Stimulated activated CD4-positive, alpha-beta T cell treated with anti-CD3 and anti-CD28 coated beads, Interleukin-12 subunit alpha, Interleukin-12 subunit beta, amount 100 ng/mL, for 4 hours (primary cell): ENCODE measurements at places on chromosomes 2 and 18.
A peak's percentile ranks its signal among the peaks of the same experiment; 100 is the strongest.

DNA sequence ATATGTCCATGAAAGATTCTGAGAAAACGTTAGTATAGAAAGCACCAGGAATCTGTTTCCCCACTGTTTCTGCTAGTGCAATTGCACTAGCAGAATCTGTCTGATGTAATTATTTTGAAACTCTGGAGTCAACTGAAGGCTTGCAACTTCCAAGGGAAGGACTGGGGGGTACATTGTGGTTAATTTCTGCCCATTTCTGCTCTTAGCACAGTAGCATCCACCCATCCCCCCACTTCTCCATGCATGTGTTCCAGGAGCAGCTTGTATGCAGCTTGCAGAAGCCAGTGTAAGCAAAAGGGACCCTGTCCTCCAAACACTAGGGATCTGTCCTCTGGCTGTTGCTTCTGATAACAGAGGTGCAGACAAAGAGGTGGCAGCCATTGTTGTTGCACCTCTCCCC lies 74.4 kb downstream of the CRACDL start:
- DNase-seq: no peak

DNA sequence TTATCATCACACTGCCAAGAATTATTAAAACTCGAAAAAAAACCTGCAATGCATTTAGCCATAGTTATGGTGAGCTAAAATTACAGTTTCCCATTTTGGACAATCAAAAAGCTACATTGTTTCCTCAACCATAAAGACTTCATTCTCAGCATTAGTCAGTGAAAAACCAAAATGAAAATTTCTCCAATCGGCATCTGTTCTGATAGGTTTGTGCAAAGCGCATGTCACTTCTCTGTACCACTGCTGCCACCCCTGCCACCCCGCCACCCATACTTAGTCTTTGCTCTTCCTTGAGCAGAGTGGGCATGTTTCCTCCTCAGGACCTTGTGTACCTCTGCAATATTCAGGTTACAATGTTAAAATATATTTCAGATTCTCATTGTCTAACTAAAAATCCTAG lies 7.1 kb upstream of the ZBTB14 start:
- DNase-seq: no peak

GRCh38 chr2:61662990-61663389 lies 124.8 kb upstream of the XPO1 start:
- DNase-seq: no peak

DNA sequence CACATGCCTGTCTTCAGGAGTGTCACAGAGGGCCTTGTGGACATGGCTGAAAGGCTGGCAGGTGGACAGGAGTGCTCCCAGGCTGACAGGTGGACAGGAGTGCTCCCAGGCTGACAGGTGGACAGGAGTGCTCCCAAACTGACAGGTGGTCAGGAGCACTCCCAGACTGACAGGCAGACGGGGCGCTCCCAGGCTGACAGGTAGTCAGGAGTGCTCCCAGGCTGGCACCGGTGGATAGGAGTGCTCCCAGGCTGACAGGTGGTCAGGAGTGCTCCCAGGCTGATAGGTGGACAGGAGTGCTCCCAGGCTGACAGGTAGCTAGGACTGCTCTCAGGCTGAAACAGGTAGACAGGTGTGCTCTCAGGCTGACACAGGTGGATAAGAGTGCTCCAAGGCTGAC lies 16.6 kb downstream of the ANO7 start:
- DNase-seq: no peak

- DNase-seq: no peak
These were observed 106.0 kb downstream of the UBR3 start for GRCh38 chr2:169933124-169933711.

GRCh38 chr2:35184471-35184870 lies 1171.1 kb upstream of the CRIM1 start:
- no peak for DNase-seq

DNA sequence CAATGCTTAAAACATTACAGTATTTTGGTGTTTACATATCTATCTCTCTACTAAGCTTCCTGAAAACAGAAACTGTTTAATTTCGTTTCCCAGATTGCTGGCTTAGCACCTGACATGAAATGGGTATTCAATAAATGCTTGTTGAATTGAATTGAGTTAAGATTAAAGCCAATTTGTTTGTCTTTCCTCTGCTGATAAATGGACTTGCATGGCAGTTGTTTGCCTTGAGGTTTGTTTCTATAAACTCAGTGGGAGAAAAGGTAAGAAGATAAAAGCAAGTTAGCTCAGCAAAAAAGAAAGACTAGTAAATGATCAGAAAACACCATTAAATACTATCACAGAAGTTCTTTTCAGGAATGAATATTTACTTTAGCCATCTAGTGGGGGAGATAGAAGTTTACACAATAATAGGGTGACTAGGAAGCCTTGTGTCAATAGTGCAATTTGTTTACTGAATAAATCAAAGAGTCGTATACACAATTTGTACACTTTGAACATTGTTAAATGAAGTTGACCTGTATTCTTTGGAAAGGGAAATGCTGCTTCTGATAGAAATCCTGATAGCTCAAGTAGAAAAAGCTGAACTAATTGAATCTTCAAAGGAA lies 754.5 kb upstream of the FAM98A start:
- no peak for DNase-seq

DNA sequence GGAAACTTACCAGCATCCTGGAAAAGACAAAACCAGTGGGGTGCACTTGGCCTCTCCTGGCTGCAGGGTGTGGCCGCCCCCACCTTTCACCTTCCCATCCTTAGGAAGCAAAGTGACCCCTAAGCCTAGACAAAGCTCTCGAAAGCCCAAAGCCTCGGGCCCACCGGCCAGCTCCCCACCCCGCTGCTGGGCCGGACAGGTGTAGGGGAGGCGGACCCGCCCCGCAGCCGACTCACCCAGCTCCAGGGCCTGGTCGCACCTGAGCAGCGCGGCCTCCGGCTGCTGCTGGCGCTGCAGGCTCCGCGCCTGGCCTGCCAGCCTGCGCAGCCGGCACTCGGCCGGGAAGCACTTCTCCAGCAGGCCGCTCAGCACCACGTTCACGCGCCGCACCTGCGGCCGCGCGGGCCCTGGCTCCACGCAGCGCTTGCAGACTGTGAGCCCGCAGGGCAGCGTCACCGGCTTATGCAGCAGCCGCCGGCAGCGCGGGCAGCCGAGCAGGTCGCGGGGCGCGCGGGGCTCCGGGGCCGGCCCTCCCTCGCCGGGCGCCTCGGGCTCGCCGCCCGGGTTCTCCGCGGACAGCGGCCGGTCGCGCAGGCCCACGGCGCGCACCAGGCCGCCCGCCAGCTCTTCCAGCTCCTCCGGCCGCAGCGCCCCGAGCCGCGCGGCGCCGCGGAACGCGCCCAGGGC lies 979 bp downstream of the LONRF2 start:
- DNase-seq: peak; percentile 4

DNA sequence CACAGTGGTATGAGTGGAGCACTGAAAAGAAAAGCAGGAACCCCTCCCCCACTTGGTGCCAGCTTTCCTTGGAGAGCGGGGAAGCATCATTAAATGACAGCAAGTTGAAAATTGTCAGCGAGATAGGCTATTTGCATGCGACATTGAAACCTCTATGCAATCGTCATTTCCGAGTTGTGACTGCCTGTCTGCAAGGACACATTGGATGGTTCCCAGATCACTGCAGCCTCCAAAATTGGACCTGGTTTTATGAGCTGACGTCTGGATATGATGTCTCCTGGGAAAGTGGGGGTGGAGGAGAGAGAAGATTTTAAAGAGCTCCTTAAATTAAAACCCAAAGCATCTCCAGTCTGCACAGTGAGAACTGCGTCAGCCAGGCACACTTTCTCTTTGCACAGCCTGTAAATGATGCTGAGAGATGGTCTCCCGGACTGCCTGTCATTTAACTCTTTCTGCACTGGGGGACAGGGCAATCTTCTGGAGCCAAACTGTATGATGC lies 57.8 kb upstream of the KIF5C start:
- no peak for DNase-seq

GRCh38 chr18:76679259-76679658 lies 143.1 kb upstream of the ZNF236 start:
- DNase-seq: no peak

GRCh38 chr2:165818920-165819319 lies 24.9 kb upstream of the GALNT3 start:
- no peak for DNase-seq

- no peak for DNase-seq
These were observed 195.4 kb upstream of the CWC22 start for GRCh38 chr2:180202467-180202951.

DNA sequence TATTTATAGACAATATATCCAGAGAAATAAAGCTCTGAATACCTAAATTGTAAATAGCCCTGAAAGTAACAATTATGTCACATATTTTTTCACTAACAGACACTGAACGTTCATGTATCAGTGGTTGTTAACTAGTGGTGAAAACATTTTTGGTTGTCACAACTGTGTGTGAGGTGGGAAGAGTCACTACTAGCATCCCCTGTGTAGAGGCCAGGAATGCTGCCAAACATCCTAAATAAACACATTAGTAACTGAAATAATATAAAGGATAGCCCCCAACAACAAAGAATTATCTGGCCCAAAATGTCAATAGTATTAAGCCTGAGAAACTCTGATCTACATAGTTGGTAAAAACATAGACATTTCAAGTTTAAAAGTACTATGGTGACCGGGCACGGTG lies 64.5 kb downstream of the ROCK1 start:
- DNase-seq: no peak

- no peak for DNase-seq
These were observed 94.4 kb downstream of the MEP1B start for GRCh38 chr18:32284284-32284683.

DNA sequence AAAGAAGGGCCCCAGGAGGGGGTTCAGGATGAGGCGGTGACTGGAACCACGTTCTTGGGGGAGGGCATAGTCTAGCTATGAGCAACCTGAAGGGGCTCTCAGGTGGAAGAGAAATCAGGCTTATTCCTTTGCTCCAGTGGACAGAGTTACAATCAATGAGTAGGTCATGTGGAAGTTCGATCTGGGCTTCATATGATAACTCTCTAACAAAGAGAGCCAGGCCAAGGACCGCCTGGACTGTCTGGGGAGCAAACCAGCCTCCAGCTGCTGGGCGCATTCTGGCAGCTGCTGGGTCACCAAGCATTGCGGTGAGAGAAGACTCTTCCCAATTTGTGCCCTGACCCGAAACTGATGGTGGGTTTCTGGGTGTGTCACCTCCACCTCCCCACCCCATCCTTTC lies 180.3 kb upstream of the SMAD2 start:
- no peak for DNase-seq

DNA sequence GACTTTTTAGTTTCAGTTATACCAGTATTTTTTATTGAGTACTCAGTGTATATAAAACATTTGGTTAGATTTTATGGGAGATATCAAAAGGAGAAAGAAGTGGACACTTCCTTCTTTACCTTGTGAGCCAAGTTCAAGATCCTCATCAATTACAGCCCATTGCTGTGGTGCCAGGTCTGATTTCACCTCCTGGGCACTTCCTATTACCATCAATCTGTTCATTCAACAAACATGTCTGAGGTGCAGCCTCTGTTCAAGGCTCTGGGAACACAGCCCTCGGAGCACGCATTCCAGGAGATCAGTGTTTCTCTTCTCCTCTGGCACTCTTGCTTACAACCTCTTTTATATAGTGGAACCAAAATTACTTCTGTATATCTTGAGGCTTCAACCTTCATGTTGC lies 171.4 kb upstream of the ALPP start:
- DNase-seq: no peak

GRCh38 chr18:79923896-79924585 lies 27.4 kb downstream of the SLC66A2 start:
- DNase-seq: no peak

DNA sequence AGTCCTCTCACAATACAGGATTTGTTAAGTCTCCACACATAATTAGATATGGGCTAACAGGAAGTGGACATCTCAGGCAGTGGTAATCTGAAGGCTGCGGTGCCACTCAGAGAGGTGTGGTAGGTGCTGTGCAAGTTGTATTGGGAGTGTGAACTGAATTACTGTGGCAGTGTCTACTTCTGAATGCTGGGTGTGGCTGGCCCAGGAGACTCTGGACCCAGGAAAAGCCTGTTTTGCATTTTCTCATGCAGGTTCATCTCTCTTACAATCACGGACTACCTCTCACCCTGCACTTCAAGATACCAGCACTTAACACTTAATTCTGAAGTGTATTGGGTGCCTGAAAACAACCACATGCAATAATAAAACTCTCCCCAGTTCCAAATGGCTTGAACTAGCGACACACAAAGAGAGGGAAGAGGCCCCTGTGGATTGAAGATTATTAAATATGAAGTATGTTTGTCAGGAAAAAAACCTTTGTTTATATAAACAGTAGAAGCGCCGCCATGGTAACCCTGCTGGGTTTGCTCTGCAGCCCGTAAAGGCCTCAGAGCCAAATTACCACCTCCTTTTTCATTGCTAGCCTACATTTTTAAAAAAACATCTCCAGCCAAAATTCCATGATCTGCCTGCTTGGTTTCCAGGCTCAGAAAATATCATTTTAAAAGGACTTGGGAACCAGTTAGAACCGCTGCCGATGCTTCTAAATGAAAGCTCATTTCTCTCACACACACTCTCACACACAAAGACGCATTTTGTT lies 77.5 kb downstream of the GFPT1 start:
- DNase-seq: no peak

GRCh38 chr2:46977899-46978298 lies 62.3 kb upstream of the MCFD2 start:
- no peak for DNase-seq

DNA sequence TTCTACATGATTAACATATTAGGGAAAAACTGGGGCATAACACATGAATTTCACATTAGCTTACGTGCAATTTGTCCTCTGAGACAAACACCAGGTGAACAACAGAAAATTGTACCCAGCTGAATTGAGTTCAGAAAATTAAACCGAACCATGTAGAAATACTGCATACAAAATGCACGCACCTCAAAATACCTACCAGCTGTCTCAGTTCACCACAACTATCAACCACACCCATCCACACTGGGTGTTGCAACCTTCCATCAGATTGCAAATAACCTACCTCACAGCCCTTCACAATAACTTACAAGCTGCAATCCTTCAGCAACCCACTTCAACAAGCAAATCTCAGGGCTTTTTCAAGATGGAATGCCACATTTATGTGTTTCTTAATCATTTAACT lies 55.9 kb downstream of the UNC50 start:
- DNase-seq: no peak

DNA sequence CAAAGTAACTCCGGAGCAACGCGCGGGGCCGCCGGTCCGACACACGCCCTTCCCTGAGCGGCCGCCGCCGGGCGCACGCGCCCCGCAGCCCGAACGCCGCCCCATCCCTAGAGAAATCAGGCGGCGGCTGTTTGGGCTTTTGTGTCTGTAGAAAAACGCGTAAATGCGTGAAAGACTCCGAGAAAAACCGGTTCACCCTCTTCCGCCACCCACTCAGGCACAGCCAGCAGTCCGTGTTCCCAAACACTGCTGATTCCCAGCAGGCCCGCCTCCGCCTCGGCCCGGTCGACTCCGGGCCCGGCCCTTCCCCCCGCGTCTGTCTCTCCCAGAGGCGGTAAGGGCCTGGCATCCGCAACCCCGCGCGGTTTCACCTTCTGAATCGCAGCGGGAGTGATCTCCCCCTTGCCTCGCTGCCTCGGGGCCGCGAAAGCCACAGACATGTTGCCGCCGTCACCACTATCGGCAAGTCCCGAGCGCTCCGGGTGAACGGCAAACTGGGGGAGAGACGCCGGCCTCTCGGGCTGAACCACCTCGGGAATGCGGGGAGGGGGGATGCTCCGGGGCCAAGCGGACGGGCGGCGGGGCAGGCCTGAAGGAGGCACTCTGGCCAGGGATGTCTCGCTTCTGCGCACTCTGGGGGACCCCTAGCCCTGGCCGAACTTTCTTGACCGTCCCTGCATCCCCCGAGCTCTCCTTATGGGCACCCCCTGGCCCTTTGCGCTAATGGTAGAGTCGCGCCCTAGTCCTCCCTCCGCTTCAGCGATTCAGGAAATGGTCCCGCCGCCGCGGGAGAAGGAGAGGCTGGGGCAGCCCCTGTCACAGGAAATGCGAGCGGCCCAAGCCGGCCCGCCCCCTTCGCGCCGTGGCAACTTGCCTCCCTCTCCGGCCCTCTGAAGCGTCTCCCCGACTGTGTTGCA lies at the start of gene SS18:
TSS of gene SS18 (minus strand) at position 484 of the 917 bp plus-strand sequence. CDS start at position 440, 44 bp downstream.
- peak; percentile 84 for DNase-seq
